Liver (tissue), 10 donors: ENCODE measurements at places on chromosomes 2 and 18.

DNA sequence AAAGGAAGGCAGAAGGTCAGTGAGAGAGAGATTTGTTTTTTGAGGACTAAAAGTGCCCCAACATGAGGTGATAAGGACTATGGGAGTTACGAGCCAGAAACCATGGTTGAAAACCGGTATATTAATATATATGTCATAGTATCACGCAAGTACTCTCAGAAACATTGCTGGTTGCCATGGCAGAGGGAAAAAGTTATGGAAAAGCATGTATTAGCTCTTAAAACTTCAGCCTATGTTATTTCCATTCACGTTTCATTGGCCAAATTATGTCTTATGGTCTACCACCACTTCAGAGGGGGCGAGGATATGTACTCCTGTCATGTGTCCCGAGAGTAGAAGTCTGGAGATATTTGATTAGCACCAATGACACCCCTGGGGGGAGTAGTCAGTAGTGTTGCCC, 125.9 kb downstream of the LTBP1 start:
- DNase-seq: no peak

- no peak for DNase-seq
Measured at GRCh38 chr2:176110415-176111308, 3.6 kb downstream of the HOXD11 start.

DNA sequence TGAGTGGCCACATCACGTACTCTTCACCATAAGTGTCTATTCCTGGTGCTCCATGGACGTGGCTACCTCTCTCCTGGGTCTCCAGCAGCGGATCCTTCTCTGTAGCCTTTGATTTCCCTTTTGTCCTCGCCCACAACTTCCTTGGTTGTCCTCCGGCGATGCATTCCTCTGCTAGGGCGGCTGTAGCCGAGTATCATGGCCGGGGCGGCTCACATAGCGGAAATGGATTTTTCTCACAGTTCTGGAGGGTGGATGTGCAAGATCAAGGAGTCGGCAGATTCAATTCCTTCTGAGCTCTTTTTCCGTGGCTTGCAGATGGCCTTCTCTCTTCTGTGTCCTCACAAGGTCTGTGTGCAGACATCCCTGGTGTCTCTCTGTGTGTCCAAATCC, 35.7 kb downstream of the ACKR3 start:
- DNase-seq: no peak

DNA sequence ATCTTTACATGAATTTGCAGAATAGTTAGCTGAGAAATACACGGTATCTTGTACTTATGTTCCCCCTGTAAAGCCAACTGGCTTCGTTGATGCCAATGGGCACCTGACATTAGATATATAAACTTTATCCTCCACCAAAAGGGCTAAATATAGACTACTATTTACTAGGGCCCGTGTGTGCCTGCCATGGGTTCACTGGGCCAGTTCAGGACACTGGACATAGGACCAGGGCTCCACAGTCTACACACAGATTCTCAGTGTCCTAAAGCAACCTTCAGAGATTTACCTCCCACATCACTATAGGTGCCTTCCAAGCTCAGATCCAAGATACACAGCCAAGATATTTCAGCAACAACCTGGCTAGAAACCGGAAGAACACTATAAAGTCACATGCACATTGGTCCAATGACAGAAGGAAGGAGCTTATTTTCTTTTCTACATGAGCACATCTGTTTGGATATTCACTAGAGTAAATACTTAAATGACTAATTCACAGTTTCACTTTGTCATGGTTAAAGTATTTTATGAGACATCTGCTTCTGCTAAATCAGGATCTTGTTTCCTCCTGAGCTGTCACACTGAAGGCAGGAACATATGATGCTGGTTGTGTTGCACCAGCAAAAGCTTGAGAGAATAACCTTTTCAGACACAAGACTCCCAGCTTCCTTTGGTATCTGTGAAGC, 95.1 kb downstream of the MYO5B start:
- no peak for DNase-seq
